Bronchial epithelial cell (primary cell): ENCODE measurements at places on chromosomes 16 and 17.

GRCh38 chr17:42699415-42699740 lies 17.0 kb downstream of the CNTNAP1 start:
- DNase-seq = no peak

DNA sequence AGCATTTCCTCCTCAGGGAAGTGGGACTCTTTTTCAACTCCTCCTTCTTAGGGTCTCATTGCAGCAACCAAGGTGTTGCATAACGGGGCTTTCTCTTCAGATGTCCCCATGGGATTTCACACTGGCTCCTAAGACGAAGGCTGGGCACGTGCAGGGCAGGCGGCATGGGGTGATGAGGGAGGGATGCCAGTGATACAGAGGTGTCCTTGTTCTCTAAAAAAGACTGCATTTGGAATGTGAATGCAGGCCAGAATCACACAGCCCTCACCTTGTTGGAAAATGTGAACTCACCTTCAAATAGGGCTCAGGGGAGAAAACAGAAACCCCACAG lies 105.6 kb downstream of the XYLT1 start:
- DNase-seq = no peak

- no peak for DNase-seq
Observed at GRCh38 chr17:76696763-76697701, 13.7 kb downstream of the MXRA7 start.

GRCh38 chr17:51402899-51403298 lies 142.6 kb downstream of the UTP18 start:
- DNase-seq = no peak

- peak; percentile 99 for DNase-seq
Observed at GRCh38 chr17:56786989-56787482, 46.7 kb downstream of the C17orf67 start.

- DNase-seq = no peak
Observed at GRCh38 chr16:9128346-9129342, 37.2 kb downstream of the HAPSTR1 start.

DNA sequence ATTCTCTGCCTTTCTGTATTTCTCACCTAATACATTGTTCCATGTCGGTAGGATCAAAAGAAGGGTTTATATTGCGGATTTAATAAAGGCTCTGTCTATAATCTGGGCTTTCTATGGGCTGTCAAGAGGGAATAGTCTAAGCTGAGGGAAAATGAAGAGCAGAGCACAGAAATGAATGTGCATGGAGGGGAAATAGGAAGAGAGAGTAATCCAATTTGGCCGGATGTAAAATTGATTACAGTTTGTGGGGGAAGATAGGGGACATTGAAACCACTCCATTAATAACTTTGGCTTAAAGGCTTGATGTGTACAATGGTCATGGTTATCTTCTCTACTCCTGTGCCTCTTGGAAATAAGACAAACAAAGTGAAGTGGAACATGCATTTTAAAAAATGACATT lies 334.2 kb upstream of the CDH8 start:
- DNase-seq = no peak

DNA sequence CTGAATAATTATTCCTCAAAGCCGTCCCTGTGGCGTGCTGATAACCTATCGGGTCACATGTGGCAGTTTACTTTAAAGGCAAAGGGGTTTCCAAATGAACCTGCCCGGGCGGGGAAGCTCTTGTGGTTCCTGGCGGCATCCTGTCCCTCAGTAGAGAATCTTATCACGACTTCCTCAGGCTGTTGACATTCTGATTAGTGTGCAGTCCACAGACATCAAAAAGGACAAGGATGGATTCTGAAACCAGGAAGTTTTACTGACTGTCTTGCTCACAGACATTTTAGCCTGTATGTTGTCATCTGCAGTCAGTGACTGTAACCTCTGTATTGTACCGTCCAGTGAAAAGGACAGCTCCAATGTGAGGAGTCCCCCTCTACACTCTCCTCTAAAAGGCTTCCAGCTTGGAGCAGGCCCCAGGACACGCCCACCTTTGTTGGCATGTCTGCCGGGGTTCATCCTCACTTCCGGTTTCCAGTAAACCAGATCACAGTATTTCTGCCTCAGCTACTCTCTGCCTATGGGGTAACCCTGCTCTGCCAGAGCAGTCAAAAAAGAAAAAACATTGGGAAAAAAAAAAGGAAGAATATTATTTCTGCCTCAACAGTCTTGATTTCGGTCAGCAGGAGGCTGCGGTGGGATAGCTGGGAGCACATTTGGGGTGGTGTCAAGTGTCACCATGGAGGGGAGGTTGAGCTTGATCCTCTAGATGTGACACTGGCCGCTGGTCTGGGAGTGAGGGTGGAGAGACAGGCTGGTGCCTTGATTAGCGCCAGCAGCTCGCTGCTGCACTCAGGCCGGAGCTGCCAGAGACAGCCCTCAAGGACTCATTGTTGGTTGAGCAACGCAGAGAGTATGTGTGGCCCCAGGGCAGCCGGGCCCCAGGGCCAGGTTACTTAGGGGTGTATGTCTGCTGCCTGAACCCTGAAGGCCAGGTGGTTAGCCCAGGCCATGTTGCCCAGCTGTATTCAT lies 89.0 kb upstream of the DNAH17 start:
- DNase-seq = peak; percentile 34

DNA sequence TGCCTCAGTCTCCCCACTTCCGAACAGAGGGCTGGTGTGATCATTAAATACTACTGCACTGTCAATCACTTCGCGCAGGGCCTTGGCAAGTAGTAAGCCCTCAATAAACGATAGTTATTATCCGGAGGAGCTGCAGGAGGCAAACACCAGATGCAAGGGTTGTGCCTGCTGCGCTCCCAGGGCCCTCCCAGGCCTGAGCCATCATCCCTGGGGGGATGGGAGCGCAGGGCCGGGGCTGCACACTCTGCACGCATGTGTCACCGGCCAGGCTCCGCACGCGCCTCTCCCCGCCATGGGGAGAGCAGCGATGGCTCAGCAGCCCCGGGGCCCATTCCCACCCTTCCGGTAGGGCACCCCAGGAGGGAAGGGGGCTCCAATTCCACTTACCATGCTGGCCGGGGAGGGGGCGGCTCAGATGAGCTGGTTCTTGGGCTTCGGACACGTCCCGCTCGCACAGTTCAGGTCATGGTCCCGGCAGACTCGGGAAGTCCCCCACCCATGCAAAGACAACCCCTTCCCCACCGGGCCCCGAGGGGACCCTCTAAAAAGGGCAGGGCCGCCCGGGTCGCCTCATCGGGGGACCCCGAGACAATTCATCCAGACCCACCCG lies 681 bp downstream of the XPO6 start:
- DNase-seq = peak; percentile 55

DNA sequence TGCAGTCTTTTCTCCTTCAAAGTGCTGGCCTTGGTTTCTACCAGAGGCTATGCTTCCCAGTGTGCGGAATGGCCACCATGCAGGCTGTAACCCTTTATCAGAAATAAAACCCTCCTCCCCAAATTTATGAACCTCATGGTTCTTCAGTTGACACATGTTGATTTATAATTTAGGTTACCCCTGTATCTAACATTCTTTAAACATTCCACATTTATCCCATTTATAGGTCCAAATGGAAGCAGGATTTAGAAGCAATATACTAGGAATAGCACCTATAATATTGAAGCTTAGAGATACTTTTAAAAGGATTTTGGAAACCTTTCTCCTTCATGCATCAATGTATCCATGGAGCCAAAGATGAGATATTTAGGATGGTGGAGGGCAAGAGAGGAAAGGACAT lies 438.8 kb upstream of the C16orf82 start:
- no peak for DNase-seq

DNA sequence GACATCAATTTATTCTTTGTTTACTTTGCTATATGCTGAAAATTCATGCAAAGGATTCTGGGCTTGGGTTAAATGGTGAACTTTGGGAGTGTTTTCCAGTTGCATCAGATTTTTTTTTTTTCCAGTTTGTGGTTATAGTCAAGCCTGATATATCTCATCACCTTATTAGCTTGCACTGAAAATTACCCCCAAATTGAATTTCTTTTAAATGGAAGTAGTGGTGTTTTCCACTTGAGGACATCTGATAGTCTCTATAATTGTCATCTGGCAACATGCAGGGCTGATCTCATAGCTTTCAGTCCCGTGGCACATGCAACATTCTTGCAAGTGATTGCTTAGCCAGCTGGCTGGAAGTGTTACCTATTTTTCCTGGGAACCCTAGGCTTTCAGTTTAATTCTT lies 4.7 kb upstream of the KRTAP3-1 start:
- no peak for DNase-seq

- no peak for DNase-seq
Observed at GRCh38 chr16:12375046-12375740, 398.7 kb downstream of the SNX29 start.

DNA sequence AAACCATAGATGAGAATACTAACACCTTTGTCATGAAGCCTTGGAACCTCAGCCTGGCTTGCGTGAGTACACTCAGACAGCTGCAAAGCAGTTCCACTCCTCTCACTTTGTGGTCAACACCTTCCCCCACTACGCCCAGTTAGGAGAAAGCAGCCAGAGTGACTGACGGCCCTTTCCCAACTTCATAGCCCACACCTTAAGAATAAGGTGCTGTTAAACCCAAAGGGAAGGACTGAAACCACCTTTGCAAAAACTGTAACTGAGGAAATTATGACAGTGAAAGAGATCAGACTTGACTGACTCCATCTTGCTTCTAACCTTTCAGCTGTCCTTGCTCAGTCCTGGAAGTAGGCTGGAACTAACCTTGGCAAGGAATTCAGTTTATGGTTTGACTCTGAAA lies 13.7 kb downstream of the N4BP1 start:
- no peak for DNase-seq

GRCh38 chr17:28750178-28751047 lies 6.6 kb downstream of the TRAF4 start:
- DNase-seq = peak; percentile 85

GRCh38 chr17:48553826-48554225 lies 8.9 kb upstream of the HOXB2 start:
- DNase-seq = no peak

DNA sequence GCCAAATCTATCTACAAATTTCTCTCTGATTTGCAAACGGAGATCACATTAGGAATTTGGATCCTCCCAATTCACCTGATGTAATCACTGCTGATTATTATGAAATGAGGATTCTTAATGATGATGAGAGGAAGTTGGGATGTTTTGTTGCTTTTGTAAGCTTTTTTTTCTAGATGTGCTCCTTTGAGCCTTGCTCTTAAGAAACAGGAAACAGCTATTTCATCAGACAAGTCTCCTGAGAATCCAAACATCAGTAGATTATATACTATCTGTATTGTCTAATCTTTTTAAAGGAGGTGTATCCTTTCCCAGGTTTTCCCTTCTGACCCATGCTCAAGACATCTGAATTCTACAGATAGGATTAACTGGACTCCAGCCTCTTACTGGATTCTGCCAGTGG lies 73.3 kb downstream of the KIF2B start:
- DNase-seq = no peak

DNA sequence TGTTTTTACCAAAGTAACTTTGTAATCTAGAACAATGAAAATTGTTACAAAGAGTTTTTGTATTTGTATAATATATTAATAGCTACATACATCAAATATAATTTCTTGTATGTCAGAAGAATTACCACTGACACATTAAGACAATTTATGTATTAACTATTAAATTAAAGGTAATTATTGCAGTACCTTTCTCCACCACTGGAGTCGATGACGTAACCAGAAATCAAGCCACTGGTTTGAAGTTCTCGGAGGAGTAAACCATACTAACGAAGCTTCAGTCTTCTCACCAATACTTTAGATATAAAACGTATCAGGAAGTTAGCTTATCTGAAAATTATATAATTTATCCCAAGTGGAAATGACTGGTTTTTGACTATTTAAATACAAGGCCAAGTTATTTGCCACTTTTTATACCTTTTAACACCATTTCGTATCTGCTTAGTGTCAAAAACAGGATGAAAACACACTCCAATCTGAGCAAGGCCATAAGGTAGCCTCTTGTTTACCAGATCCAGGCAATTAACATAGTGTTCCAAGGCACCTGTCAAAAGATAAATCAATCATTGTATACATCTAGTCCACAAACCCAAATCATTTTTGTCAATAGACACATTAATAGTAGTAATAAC lies 4.3 kb downstream of the POLG2 start:
- DNase-seq = peak; percentile 38

DNA sequence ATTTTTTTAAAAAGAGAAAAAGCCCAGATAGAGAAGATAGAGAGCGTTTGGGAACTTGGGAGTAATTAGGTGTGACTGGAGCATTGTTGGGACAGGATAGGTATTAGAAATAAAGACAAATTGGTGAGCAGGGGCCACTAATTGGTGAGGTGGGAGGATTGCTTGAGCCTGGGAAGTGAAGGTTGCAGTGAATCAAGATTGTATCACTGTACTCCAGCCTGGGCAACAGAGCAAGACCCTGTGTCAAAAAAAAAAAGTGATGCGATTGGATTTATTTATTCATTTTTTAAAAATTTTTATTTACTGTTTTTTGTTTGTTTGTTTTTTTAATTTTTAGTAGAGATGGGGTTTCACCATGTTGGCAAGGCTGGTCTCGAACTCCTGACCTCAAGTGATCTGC lies 5.1 kb downstream of the CASC3 start:
- no peak for DNase-seq
